ENCODE measurements at places on chromosomes 7 and 10. TPM values are rescaled to one million over a fixed set of nuclear protein-coding genes. Genes with fewer than 3 reads are reported as not detected.

DNA sequence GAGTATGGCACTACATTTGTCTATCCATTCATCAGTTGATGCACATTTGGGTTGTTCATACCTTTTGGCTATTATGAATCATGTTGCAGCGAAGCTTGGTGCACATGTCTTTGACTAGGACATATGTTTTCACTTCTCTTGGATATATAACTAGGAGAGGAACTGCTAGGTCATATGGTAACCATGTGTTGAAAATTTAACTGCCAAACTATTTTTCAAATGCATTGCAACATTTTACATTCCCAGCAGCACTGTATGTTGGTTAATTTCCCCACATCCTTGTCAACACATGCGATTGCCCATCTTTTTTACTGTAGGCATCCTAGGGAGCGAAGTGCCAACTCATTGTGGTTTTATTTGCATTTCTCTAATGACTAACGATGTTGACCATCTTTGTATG lies 183.4 kb downstream of the PRKCQ start:
- DNase-seq = no peak

DNA sequence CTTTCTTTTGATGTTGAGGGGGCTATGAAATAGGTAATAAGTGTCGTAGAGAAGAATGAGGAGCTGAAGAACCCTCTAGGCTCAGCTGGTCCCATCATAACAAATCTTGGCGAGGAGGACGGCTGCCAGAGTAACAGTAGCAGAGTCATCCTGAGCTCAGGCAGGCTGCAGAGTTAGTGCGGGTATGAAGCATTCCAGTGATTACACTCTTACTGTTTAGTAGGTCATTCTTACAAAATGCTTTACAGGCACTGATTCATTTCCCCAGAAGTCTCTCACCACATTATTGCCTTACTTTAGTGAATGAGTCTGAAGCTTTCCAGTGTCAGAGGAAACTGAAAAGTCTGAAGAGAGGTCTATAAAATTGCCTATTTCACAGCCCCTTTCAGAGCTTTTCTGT lies 43.9 kb upstream of the GPR158 start:
- no peak for DNase-seq

PNLIPRP3 gene
- polyA plus RNA-seq = not detected

DNA sequence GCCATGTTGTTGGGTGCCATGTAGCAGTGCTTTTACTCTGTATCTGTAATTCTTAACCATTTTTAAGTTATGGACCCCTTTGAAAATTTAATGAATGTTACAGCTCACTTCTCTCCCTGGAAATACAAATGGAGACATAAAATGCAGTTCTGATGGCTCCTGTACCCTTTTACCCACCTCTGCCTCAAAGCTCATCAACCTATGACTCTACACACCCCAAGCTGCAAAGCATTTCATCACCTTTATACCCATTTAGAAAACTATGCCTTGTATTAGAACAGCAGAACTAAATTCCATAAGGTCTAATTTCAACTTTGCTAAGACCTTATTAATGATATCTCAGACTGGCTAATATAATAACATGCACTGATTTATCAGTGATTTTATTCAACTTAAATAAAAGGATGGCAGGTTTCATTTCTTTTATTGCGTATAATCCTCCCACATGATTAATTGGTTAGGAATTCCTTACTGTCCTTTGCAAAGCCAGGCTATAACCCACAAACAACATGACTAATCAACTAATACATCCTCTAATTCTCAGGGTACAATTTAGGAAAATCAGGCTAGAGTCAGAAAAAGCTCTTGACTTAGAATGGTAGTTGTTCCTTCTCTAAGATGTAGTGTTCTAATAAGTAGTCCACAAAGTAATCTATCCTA lies 68.1 kb downstream of the CPEB3 start:
- peak; percentile 37 for DNase-seq

- DNase-seq = no peak
Observed at GRCh38 chr7:13407911-13408310, 581.6 kb downstream of the ETV1 start.

DNA sequence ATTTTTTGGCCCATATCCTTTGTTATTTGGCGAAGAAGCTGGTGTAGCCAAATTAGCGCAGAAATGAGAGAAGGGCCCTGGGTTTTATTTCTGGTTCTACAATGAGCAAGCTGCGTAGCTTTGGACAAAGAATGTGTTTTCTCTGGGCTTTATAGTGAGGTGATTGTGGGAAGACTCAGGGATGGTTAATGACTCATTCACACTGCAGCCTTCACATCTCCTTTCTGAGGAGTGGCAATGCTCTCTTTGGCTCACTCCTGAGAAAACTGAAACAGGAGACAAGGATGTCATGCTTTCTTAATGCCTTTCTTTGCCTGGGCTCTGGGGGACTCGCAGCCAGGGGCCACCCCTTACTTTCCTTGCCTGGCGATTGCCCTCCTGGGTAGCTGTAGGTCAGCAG lies 271.0 kb upstream of the PODXL start:
- DNase-seq = no peak

DNA sequence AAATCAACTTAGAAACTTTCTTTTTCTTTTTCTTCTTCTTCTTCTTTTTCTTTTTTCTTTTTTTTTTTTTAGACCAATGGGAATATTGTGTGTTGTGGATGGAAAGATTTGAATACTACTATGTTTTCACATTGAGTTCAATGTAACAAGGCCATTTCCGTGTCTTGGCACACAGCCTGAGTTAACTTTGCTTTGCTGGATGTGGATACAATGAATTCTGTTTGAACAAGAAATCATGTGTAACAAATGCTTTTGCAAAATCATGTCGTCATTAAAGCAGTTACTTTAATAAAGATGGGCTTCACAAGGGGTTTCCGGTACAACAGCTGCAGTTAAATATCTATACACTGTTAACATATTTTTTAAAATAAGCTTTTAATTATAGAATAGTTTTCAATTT lies 13.5 kb upstream of the ENTPD1 start:
- peak; percentile 29 for DNase-seq

DNA sequence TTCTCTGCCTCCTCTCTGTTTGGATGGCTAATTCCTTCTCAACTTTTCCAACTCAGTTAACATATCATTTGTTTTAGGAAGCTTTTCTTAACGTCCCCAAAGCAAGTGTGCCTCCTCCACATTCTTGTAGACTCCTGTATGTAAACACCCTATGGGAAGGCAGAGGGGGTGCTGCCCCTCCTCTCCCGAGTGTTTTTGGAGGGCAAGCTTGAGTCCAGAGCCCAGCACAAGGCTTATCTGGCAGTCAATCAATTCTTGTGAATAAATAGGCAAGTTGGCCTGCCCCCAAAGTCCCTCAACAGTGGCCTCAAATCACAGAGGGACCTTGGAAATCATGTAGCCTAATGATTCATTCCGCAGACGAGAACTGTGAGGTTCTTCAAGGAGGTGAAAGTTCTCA lies 305.6 kb downstream of the RPS24 start:
- DNase-seq = no peak

DNA sequence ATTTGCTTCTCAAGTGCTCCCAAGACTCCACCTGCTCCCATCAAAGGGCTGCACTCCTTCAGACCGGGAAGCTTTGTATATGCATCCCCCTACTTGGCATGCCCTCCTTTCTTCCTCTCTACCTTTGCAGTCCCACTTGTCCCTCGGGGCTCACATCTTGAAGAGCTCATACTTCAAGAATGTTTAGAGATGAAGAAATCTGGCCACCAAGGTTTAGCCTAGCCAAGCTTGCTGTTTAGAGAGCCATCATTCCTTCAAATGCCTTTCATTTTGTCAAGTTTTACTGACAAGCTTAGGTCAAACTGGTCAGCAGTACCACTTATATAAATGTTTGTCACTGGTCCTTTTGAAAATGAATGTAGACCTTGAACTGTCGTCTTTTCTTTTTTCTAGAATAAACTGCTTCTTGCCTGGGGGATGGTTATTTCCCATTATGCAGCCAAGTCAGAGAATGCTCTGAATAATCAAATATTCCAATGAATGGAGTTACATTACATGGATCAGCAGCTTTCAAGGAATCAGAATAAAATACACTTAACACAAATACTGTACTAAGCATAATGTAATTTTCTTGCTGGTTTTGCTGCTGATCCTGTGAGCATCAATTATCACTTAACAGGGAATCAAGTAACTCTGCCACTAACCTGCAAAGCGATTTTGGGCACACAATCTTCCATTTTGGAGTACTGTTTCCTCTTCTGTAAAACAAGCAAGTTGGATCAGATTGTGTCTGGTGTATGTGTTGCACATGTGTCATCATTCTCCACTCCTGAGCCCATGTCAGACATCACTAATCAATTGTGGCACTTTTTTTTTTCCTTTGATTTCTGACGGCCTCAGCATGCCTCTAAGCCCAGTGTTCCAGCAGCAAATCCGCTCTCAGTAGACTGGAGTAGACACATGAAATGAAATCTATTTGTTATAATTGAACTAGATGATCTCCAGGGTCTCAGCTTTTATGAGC lies 357.9 kb downstream of the PTEN start:
- no peak for DNase-seq

- DNase-seq = no peak
Observed at GRCh38 chr10:26528715-26529393, 90.7 kb downstream of the APBB1IP start.

- no peak for DNase-seq
Observed at GRCh38 chr10:15730341-15730740, 10.6 kb upstream of the ITGA8 start.

- no peak for DNase-seq
Observed at GRCh38 chr7:148507787-148508186, 82.8 kb upstream of the C7orf33 start.

GRCh38 chr10:131944976-131945695 lies 36.6 kb downstream of the BNIP3 start:
- no peak for DNase-seq

GRCh38 chr10:102675666-102676533 lies 31.6 kb downstream of the TRIM8 start:
- DNase-seq = no peak

DNA sequence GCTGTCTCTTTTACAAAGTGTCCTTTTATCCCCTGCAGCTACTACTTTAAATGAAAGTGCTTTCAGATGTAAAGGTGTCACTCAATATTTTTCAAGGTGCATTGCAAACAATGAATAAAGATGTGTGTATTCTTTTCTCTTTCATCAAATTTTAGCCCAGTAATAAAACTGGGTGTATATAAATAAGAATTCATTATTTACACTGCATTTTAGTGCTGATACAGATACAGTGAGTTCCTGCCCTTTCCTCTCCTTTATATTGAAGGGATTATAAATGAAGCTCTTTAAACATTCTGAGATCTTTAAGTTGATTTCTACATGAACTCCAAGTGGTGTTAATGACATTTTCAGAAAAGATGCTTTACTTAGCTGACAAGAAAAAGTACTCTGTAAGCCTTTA lies 517.5 kb downstream of the PHTF2 start:
- no peak for DNase-seq

PPP1R17 gene
- 2.7 TPM for polyA plus RNA-seq

- no peak for DNase-seq
Observed at GRCh38 chr7:31550432-31550831, 36.5 kb downstream of the ITPRID1 start.

DNA sequence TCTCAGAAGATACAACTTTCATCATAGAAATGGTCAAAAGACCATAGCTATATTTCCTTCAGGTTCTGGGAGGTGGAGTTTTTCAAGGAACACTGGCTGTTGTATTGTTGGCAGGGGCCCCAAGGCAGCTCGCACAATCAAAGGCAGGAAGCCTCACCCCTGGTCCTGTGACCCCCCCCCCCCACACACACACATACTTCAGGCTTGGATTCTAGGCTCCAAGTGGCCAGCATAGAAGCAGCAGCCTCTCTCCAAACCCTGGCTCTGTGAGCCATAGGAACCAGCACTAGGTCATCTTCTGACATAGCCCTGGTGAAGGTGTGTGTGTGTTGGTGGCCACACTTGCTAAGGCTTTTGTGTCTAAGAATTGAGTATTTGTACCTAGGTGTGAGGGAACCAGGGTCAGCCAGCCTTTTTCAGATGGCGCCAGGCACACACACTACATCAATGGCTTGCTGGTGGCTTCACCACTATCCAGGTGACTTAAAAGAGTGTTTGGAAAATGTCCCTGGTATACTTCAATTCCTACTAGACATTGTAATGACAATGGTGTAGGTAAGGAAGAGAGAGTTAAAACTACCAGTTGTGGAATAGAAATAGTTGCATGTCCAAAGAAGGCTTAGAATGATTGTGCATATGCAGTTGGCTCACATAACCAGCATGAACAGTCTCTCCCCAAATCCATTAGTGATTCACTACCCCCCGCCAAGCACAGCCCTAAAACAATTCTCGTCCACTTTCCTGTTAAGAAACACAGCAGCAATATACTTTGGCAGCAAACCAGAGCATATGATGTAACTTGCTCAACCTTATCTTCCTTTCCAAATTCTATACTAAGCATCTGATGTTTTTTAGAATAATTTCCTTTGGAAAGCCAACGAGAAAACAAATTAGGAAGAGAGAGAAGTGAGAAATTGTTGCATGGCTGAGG lies 91.3 kb downstream of the AVL9 start:
- no peak for DNase-seq

- no peak for DNase-seq
Observed at GRCh38 chr7:26199301-26200037, 1.1 kb downstream of the HNRNPA2B1 start.

GRCh38 chr7:155872678-155873369 lies 60.6 kb upstream of the SHH start:
- DNase-seq = no peak

SLC26A3 gene
- polyA plus RNA-seq = not detected

DNA sequence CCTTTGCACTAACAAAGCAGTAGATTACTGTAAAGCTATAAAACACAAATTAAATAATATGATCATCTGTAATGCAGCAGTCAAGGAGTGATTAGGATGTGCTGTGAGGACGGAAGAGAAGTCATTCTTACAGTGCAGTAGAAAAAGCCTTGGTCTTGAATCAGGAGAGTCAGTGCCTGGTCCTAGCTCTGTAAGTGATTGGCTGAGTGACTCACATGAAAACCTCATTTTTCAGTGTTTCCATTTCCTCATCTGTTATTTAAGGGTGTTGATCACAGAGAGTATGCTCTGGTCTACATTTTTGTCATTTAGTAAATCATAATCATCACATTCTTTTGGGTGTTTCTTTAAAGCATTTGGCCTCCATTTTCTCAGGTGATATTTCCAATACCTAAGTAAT lies 717.8 kb downstream of the LRMDA start:
- no peak for DNase-seq

VIPR2 gene
- polyA plus RNA-seq = 10.0 TPM

- DNase-seq = no peak
Observed at GRCh38 chr10:47300429-47300931, 483 bp downstream of the GDF10 start.

NKX2-3 gene
- not detected for polyA plus RNA-seq

PPA1 gene
- polyA plus RNA-seq = 151 TPM

- DNase-seq = no peak
Observed at GRCh38 chr10:22750131-22750530, 35.8 kb upstream of the PIP4K2A start.
